ENCODE measurements at places on chromosomes 12 and 14. TPM values are rescaled to one million over a fixed set of nuclear protein-coding genes. Genes with fewer than 3 reads are reported as not detected.

- peak; percentile 43 for DNase-seq
Observed at GRCh38 chr14:101217080-101217463, 313.6 kb upstream of the RTL1 start.

DNA sequence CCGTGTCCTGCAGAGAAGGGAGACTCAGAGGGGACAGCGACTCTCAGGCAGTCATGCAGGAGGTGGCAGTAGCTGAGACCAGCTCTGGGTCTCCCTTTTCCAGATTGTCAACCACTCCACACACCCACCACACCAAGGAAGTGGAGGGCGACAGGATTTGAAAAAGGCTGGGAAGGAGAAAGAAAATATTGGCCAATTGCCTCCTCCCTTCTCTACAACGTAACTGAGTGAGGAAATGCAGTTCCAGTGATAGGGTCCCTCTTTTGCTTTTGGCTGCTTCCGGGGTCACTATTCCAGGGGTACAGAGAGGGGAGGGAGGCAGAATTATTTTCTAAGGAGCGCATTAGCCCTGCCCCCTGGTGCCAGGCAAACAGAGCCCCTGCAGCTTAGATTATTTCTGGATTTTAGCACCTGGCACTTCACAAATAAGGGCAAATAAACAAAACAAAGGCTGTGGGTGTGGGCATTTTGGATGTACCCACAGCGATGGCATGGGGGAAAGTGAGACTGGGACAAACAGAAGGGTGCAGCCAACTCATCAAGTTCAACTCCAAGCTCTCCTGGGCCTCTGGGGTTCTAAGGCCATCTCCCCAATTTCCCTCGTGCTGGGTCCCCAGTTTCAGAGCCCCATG is 20.4 kb downstream of the ASB2 start:
- DNase-seq = no peak

- no peak for DNase-seq
Observed at GRCh38 chr12:124337622-124338021, 42.7 kb downstream of the RFLNA start.

- no peak for DNase-seq
Observed at GRCh38 chr12:48542300-48542928, 17.0 kb downstream of the OR8S1 start.

DNA sequence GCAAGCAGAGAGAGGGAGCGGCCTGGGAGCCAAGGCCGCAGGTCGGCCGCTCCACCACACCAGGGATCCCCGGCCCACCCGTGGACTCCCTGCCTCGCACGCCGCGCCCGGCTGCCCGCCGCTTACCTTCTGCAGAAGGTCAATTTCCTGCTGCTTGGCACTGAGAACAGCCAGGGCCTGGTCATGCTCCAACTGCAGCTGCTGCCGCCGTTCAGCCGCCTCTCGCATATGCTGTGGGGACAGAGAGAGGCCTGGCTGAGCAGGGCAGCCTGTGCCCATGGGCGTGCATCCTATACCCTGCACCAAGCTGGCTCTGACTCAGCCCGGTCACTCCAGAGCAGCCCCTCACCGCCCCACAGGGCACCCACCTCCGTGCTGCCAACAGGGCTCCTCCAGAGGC is 141.1 kb downstream of the PIWIL1 start:
- no peak for DNase-seq

- no peak for DNase-seq
Observed at GRCh38 chr12:12378616-12379015, 21.7 kb downstream of the BORCS5 start.

- peak; percentile 88 for DNase-seq
Observed at GRCh38 chr12:1796515-1797010, 23.8 kb upstream of the LRTM2 start.

DNA sequence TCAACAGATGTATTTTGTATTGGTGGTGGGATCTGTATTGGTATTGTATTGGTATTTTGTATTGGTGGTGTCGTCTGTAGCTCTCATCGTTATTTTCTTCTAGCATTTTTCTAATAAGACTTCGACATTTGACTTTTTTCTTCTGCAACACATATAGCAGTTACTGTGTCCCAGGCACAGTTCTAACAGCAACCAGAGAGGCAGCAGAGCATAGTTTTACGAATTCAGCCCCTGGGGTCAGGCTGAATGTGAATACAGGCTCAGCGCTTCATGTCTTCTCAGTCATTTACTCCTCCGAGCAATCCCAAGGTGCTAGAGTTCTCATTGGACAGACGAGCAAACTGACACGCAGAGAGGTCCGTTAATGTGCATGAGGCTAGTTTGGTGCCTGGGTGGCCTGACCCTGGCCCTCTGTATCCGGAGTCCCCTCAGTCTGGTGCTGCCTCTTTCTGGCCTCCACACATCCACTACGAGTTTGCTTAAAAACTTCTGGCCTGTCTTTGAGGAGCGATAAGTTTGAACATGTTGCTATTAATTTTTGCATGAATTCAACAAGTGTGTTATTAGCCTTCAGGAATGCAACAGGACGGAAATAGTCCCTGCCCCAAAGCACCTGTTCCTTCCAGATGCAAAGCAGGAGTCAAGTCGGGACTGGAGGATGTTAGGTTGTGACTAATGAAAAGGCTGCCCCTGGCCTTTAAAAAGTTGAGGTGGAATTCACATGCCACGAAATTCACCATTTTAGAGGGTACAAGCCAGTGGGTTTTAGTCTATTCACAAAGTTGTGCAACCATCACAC is 87.0 kb downstream of the GLT1D1 start:
- no peak for DNase-seq

GRCh38 chr14:42335918-42336317 is 729.2 kb downstream of the LRFN5 start:
- DNase-seq = no peak

DNA sequence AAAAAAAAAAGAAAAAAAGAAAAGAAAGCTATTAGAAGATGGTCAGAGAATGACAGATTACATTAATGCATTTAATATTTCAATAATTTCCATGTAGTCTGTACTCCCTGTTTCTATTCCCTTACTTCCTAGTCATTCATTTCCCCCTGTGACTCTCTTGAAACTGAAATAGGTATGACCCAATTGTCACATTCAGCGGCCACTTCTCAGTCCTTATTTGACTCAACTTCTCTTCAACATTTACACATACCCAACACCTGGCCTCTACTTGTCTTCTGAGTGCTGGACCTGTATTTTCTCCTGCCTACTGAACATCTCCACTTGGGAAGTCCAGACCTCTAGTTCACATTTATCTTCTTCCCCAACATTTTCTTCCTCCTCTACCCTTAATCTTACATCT is 7.2 kb downstream of the EEA1 start:
- DNase-seq = no peak

Gene AP5M1
- 28.6 TPM for total RNA-seq

Gene SLCO1B3
- not detected for total RNA-seq

Gene ARHGEF25
- total RNA-seq = 12.8 TPM

Gene OR4E2
- not detected for total RNA-seq

Gene KRT3
- not detected for total RNA-seq

Gene SIX1
- total RNA-seq = 2.6 TPM

Measured in mesenteric fat pad (tissue), 1 donor.